Subcutaneous adipose tissue (tissue), 4 donors: ENCODE measurements at places on chromosomes 1 and 21. TPM values are rescaled to one million over a fixed set of nuclear protein-coding genes. Genes with fewer than 3 reads are reported as not detected.

KCNAB2 gene
- total RNA-seq: 10.2 TPM

NBPF4 gene
- total RNA-seq: not detected

KCNE2 gene
- total RNA-seq: not detected

NECTIN4 gene
- total RNA-seq: not detected

OR2M3 gene
- total RNA-seq: not detected

RHOU gene
- 15.4 TPM for total RNA-seq

USH2A gene
- total RNA-seq: not detected

ADAMTSL4 gene
- 48.8 TPM for total RNA-seq

CCDC17 gene
- 1.3 TPM for total RNA-seq

PIAS3 gene
- total RNA-seq: 11.7 TPM

ATF3 gene
- 3.2 TPM for total RNA-seq

AUNIP gene
- not detected for total RNA-seq

ADAMTS5 gene
- 52.6 TPM for total RNA-seq

CYP4A22 gene
- total RNA-seq: 1.1 TPM

TNFRSF8 gene
- total RNA-seq: 3.5 TPM

DNMT3L gene
- not detected for total RNA-seq

CD5L gene
- total RNA-seq: not detected
